Memory B cell (primary cell): ENCODE measurements at places on chromosomes 2 and 18.

DNA sequence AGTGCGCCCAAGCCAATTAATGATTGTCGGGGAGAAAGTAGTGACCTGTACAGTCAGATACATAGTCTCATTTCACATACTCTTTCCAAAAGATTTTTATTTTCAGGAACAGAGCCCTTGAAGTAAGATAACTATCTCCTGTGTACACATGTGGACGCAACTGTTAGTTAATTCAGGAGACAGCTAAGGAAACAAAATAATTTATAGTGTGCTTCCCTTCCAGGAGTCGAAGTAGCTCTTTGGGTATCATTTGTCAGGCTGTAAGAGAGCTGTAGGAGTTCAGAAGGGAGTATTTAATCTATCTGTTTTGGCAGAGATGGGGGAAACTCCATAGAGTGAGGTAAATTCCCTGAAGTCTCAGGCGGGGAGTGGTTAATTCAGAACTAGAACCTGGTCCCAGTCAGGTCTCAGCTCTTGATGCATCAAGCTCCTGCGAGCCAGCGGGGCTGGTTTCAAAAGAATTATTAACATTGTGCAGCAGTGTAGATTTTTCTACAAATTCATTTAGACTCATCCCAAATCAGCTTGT lies 63.0 kb downstream of the MAPK4 start:
- DNase-seq = no peak

- peak; percentile 14 for DNase-seq
Measured at GRCh38 chr2:6866275-6866671, 566 bp upstream of the CMPK2 start.

DNA sequence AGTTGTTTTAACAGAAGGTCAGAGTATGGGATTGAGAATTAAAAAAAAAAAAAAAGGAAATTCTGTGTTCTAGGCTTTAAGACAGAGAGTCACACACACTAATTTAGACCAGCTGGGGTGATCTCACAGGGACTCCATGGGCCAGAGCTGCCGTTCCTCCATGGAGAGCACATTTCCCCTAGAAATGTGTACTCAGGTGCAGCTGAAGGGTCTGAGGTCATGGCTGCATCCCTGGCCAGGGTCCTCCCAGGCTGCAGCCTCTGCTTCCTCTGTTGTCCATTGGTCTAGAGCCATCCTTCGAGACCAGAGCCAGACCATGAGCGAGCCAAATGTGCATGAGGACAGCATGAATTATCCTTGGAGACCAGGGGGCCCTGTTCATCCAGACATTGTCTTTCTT lies 190.1 kb upstream of the TNP1 start:
- no peak for DNase-seq

DNA sequence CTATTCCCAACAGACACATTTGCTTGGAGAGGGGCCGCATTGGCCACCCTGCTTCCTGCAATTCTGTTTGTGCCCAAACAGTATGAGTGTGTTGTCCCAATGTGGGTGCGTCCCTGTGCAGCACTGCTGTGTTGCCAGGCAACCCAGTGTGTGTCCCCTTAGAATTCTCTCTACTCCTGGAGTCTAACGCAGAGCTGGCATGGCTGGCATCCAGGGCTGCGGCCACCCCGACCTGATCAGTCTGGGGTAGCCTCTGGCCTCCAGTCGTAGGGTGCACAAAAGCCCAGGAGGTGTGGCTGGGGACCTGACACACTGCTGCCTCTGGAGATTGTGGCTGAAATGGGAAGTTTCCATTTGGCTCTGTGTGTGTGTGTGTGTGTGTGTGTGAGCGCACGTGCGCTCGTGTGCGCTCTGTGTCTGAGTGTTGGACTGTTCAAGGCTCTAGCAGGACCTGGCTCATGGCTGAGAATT lies 48.0 kb downstream of the TEX44 start:
- DNase-seq = no peak

- DNase-seq = no peak
Measured at GRCh38 chr2:54456362-54456611, 160 bp downstream of the SPTBN1 start.

DNA sequence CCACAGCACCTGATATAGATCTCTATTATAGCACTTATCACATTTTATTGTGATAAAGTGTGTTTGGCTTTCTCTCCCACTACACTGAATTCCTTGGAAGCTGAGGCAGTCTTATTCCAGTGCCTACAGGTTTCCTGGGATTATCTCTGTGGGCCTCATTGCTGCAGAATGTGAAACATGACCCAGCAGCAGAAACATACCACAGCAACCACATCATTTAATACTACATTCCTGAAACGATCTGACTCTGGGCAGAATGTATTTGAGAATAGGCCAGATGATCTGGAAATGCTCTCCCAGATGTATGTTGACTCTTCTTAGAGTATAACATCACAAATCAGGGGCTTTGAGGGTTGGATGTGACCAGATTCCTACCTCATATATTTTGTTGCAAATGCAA lies 323.5 kb upstream of the TANK start:
- DNase-seq = no peak

- no peak for DNase-seq
Measured at GRCh38 chr2:3290655-3291054, 87.0 kb downstream of the EIPR1 start.

GRCh38 chr2:149456285-149456684 lies 125.9 kb downstream of the LYPD6 start:
- no peak for DNase-seq
